COR-L47 (cell line): ENCODE measurements at places on chromosomes 5 and 9.
A peak's percentile ranks its signal among the peaks of the same experiment; 100 is the strongest.

DNA sequence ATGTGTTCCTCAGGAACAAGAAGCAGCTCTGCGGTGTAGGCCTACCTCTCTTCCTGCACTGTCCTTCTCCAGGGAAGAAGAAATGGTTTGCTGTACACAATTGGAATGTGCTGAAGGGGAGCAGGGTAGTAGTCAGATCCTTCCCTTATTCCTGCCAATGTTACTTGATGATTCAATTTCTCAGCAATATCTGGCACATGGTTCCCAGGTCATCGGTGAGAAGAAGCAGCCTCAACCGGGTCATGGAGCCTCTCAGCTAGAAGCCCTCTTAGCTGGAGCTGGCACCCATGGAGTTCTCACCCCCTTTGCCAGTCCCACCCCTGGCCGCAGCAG is 36.9 kb downstream of the ACTBL2 start:
- DNase-seq: no peak

GRCh38 chr9:97385626-97386264 is 26.2 kb upstream of the TDRD7 start:
- no peak for DNase-seq

DNA sequence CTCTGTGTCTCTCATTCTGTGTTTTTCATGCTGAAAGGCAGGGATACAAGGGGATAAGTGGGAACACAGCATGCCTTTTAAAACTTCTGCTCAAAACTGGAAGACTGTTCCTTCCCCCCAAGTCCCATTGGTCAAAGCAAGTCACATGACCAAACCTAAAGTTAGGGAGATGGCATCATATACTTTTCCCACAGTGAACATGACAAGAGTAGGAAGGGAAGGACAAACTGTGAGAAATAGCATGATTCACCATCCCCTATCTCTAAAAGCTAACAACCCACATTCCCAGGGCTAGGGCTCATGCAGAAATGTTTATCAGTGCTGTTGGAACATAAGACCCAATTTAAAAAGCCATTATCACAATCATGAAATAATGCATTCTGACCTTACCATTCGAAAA is 24.2 kb upstream of the SHISAL2B start:
- no peak for DNase-seq

DNA sequence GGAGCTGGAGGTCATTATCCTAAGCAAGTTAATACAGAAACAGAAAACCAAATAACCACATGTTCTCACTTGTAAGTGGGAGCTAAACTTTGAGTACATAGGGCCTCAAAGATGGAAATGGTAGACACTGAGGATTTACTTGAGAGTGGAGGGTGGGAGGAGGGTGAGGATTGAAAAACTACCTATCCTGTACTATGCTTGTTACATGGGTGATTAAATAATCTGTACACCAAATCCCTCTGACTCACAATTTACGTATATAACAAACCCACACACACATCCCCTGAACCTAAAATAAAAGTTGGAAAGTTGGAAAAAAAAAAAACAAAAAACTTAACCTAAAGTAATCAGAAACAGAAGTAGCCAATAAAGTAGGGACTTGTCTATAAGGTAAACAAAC is 48.8 kb upstream of the LARP1 start:
- DNase-seq: no peak

GRCh38 chr5:135497971-135498636 is 37.7 kb downstream of the NEUROG1 start:
- no peak for DNase-seq

GRCh38 chr5:107885601-107886000 is 214.9 kb upstream of the EFNA5 start:
- no peak for DNase-seq

- DNase-seq: no peak
These were observed 356.9 kb downstream of the SEMA5A start for GRCh38 chr5:9188956-9189355.

DNA sequence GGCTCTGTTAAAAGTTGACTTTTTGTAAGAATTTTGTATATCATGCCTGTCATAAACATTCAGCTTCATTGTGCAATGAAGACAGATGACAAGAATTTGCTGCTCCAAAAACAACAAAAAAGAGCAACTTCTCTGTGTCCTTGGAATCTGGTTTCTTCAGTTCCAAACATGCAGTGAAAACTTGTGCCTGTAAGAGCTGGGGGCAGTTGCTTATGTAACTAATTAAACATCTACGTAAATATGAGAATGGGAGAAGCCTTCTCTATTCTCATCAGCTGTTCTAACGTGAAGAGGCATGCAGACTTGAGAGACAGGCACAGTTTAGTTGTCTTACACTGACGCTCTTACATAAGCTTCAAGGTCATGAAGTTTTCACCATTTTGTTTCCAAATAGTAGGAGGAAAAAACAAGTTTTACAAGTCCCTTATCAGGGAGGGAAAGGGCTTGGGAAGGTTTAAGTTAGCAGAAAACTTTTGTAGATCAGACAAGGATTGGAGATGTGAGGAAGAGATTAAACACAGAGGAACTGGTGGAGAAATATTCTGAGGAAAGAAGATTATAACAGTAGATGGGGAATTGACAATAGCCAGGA is 170.4 kb downstream of the RFK start:
- DNase-seq: no peak

DNA sequence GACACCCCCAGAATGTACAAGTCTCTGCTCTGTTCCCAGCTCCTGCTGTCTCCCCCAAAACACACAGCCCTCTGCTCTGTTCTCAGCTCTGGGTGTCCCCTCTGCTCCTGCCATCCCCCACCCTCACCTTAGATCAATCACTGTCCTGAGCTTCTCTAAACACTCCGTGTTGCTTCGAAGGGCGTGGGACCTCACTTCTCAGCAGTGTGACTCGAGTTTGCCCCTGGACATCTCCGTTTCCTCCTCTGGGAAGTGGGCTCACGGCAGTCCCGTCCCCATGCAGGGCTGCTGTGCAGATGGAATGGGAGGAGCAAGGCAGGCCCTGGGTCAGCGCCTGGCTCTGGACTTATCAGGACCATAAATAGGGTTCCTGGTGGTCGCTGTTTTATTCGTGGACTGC is 98.0 kb upstream of the RAPGEF1 start:
- DNase-seq: no peak

- DNase-seq: no peak
These were observed 70.9 kb downstream of the PRLR start for GRCh38 chr5:35159370-35159742.

- no peak for DNase-seq
These were observed 26.2 kb upstream of the TGFBR1 start for GRCh38 chr9:99078717-99079116.

DNA sequence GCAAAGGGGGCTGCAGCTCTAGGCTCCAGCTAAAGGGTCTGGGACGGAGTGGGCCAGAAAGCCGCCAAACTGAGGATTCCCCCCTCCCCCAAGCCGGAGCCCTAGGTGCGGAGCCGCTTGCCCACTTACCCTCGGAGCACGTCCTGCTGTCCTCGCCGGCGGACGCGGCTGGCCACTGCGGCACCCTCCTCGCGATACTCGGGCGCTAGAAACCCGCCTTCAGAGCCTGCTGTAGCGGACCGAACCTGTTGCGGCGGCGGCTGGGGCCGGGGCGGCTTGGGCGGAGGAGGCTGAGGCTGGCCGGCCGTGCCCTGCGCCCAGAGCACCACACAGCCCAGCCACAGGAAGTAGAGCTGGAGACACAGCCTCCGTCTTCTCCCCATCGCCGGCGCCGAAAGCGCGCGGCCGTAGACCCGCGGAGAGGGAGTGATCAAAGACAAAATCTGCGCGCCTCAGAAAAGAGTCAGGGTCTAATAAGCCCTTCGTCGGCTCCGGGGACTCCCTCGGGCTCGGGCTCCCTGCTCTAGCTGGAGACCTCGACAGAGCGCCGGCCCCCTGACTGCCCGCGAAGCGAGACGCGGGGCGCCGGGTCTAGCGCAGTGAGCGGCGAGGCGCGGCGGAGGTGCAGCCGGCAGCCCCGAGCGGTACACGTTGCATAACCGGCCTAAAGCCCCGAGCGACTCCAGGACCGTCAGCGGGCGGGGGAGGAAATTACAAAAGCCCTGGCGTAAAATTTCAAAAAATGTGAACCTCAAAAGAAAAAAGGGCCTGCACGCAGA is 635 bp downstream of the FBN2 start:
- DNase-seq: peak; percentile 21

DNA sequence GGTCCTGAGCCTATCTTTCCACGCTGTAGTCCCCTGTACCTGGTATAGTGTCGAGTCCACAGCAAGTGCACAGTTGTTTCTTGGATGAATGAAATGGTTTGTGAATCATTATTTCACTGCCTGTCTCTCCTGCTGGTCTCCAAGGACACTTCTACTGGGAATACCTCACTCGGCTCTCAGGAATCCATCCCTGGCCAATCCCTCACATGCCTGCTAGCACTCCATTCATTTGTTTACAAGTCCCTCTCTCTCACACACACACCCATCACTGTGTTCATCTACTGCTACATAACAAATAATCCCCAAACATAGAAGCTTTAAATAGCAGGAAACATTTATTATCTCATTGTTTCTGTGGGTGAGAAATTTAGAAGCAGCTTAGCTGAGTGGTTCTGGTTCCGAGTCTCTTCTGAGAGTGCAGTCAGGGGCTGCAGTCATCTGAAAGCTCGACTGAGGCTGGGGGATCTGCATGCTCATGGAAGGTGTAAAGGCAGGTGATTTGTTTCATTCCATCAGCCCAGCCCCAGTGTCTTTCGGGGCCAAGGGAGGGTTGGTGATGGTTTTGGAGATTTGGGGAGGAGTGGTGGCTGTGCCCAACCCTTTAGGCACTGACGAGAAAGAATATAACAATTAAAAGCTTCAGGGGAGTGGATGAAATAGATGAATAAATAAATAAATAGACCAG is 132.7 kb upstream of the IER5L start:
- no peak for DNase-seq

DNA sequence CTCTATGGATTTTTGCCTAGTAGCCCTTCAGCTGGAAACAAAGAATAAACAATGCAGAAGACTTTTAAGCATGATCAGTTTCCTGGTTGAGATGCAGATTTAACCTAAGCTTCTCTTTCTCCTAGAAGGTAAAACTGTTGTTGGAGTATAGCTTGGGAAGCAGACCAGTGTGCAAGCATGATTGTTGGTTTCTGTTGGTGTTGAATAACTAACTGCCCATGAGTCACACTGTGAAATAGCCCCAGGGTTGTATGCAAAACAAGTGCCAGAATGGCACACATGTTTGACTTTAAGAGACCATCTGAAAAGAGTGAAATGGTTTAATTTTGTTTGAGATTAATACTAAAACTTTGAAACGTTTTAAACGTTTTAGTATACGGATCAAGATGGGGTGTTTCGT is 227.1 kb downstream of the ARHGEF28 start:
- DNase-seq: no peak

GRCh38 chr5:80834710-80835109 is 125.5 kb upstream of the RASGRF2 start:
- no peak for DNase-seq

DNA sequence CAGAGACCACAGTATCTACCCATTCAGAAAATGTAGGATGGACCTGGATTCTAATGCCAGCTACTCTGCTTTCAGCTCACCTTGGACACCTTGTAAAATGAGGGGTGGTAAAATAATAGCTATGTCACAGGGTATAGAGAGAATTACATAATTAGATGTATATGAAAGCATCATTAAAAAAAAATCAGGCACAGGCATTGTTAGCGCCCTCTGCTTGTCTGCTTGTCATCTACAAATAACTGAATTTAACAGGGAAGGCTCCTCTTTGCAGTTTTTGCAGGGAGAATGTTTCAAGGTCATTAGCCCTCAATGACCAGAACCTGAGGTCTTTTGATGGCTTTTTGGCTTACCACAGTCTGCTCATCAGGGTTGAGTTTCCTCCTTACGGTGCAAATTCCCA is 58.0 kb downstream of the GPR21 start:
- no peak for DNase-seq

DNA sequence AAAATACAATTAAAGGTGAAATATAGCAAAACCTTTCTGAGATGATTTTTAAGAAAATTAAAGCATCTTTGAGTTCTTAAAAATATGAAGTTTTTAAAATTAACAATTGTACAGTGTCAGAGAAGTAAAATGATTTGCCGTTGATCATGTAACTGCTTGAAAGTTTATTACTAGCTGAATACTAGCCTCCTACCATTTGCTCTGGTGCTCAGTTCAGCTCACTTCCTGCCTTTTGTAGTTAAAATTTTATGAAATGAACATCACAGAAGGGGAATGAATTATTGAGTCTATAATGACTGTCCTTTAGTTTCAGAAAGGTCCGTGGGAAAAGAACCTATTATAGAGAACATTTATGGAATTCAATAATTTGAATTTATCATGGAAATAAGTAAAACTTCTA is 9.7 kb downstream of the YTHDC2 start:
- DNase-seq: no peak

DNA sequence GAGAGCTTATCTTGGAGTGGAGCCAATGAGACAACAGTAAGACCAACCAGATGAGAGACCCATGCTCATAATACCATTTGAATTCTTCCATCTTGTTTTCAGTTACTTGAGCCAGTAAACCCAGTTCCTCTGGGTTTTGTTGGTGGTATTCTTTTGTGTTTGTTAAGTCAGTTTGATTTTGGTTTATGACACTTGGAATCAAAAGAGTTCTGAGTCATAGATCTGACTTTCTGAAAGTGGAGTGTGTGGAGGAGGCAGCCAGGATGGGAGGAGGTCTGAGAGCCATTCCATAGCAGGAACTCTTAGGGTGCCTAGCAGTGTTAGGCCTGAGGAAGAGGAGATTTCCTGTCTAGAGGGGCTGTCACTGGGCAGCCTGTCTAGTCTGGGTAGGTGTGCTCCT is 24.6 kb upstream of the PANK3 start:
- no peak for DNase-seq

DNA sequence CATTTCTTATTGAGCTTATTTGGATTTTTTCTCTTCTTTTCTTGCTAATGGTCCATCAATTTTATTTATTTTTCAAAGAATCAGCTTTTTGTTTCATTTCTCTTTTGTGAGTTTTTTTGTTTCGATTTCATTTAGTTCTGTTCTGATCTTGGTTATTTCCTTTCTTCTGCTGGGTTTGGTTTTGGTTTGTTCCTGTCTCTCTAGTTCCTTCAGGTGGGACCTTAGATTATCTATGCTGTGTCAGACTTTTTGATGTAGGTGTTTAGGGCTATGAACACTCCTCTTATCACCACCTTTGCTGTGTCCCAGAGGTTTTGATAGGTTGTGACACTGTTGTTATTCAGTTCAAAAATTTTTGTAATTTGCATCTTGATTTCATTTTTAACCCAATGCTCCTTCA is 119.8 kb downstream of the GABRG2 start:
- no peak for DNase-seq

DNA sequence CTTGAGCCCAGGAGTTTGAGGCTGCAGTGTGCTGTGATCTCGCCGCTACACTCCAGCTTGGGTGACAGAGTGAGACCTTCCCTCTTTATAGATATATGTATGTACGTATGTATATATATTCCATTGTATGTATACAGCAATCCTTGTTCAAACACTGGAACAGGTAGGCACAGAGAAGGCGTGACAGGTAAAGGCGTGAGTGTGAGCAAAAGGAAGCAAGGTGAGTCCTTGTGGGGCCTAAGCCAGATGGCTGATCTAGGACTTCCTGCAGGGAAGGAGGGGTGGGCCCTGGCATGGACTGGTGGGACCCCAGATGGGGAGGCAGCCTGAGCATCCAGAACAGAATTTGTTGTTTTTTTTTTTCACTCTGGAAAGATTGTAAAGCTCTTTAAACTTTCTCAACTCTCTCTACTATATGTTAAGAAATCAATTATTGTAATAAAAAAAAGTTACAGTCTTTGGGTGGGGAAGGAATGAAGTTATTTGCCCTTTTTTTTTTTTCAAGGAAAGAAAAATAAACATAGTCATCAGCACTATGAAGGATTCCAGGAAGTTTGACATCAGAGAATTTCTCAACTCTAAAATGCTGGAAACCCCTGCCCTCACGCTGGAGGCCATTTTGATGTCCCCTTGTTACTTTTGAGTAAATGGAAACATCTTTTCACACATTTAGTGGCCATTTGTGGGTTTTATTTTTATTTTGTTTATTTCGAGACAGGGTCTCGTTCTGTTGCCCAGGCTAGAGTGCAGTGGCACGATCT is 38.9 kb upstream of the STXBP1 start:
- no peak for DNase-seq
